ENCODE measurements at places on chromosomes 1 and 21.

- no peak for DNase-seq
Observed at GRCh38 chr1:235127732-235128455, 743 bp downstream of the TOMM20 start.

DNA sequence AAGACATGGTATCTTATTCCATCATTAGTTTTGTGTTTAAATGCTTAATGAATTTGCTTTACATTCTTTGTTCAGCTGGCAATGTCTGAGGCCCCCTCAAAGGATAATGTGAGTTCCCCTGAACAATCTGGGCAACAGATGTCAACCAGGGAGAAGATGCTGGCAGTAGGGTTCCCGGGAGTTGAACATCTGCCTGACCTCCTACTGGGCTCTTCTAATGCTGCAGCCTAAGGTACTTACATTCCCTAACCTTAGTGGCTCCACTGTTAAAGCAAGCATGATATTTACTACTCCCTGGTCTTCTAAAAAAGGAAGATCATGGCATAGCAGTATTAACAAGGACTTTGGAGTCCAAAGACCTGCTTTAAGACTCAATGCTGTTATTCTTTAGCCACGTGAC, 574.9 kb upstream of the NR5A2 start:
- no peak for DNase-seq

DNA sequence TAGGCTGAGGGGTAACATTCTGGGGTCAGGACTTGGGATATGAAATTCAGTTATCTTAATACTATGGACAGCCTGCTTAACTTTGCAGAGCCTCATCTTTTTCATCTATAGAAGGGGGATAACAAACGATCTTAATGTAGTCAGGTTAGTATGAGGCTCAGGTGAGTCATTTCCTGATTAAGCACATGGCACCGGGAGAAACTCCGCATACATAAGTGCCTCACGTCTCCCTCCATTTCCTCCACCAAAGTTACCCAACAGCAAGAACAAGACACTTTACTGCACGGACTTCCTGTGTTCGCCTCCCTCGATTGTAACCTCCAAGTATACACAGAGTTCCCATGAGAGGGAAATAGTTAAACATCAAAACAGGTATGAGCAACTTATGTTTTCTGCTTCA, 112.7 kb upstream of the COA6 start:
- DNase-seq, result peak; percentile 2

DNA sequence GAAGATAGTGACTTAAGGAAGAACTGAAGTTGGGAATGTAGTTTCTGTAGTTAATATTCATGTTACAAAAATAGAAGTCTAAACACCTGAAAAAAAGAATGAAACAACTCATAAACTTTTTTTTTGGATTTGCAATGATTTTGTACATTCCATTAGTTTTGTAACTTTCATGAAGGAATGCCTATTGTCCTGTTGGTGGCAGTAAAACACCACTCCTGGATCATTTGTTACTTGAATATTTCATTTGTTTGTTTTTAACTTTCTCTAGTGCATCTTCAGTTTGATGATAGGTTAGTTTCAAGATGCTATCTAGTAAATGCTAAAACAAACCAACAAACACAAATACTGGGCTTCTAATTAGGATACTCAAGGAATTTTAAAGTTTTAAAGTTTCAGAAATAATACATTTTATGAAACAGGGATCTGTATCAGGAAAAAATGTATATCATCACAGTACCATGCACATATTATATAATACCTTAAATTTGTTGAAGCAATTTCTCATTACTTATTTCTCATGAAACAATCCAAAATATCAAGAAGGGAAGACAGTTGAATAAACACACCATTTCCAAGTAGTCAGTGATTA, 229.7 kb upstream of the CACYBP start:
- no peak for DNase-seq

GRCh38 chr1:201184307-201185122, 6.1 kb upstream of the IGFN1 start:
- no peak for DNase-seq

DNA sequence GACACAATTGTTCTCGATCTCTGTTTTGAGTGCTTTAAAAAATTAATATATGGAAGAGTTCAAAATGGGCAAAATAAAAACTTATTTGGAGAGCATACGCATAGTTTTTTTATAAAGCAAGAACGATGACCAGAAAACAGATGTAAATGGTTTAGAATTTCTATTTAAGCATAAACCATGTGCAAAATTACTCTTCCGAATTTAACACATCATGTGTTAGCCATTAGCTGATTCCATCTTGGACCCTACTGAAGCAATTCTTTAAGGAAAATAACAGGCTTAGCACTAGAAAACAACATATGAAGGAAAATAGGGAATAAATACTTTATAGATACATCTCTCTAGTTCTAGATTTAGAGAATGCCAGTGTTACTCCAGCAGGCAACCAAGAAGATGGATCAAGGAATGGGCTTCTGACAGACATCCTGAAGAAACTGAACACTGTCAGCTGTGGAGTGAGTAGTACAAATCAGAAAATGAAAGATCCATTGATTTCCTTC, 26.7 kb downstream of the CDC7 start:
- no peak for DNase-seq

DNA sequence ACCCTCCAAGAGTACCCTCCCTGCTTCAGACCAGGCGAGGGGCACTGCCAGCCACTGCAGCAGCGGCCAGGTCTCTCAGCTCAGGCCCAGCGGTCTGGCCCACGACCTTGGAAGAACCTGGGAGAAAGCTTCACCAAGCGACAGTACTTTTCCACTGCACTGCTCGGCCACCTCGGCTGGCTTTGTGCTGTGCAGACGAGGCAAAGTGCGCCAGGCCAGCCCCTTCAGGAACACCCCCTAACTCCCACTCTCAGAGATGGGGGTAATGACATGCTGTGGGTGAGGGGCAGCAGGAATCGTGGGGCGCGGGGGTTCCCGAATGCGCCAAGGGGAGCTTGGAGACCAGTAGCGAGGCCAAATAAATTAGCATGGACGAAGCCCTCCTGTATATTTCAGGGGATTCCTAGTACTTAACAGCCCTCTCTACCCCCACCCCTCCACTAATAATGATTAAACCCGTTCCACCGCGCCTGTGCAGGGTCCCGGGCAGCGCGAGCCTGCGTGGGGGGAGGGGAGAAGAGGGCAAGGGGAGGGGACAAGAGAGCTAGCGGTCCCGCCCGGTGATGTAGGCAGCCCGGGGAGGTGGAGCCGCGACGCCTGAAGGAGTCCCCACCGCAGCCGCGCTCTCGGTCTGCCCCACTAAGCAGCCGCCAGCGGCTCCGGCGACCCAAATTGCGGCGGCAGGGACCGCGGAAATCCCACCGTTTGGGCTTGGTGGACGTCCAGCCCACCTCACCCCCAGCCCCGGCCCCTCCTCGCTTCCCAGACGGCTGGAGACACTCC, at the start of gene FAM43B:
Gene FAM43B (plus strand): TSS at position 629 of the 783 bp plus-strand sequence. CDS start 401 bp downstream, outside the sequence.
- no peak for DNase-seq

GRCh38 chr1:21657456-21658190, 11.5 kb downstream of the RAP1GAP start:
- DNase-seq, result no peak
